Activated T-cell treated with anti-CD3 and anti-CD28 coated beads, Interleukin-2, amount 50 U/mL, for 24 hours (primary cell): ENCODE measurements at places on chromosomes 5 and 9.

DNA sequence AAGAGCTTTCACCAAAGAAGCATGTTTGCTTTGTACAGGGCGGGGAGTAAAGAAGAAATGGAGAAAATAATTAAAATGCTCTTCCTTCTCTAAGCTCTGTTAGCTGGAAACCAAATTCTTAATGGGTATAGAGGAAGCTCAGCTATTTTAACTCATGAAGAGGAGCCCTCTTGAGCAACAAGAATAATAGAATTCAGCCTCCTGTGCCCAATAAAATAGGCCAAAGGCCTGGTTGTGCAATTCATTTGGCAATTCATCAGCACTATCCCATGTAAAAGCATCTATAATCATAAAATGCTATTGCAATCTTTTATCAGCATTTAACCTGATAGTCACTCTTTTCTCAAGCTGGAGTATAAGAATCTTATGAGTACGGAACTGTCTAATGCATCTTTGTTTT is 133.6 kb upstream of the CDH6 start:
- no peak for DNase-seq

GRCh38 chr5:122470365-122470764 is 158.3 kb downstream of the SNCAIP start:
- DNase-seq: no peak

- no peak for DNase-seq
Observed at GRCh38 chr9:90942555-90942954, 140.9 kb downstream of the SYK start.

DNA sequence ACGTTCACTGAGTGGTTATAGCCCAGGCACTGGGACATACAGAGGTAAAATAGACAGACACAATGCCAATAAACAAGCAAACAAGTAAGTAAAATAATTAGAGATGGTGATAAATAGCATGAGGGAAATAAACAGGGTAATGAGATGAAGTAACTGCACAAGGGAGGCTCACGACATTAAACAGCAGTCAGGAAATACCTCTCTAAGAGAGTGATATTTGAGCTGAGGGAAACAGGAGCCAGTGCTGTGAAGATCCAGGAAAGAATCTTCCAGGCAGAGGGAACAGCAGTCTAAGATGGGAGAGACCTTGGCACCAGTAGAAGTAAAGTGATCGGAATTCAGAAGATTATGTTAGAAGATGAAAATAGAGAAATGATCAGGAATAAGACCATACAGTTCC is 279.4 kb downstream of the HINT1 start:
- DNase-seq: no peak

DNA sequence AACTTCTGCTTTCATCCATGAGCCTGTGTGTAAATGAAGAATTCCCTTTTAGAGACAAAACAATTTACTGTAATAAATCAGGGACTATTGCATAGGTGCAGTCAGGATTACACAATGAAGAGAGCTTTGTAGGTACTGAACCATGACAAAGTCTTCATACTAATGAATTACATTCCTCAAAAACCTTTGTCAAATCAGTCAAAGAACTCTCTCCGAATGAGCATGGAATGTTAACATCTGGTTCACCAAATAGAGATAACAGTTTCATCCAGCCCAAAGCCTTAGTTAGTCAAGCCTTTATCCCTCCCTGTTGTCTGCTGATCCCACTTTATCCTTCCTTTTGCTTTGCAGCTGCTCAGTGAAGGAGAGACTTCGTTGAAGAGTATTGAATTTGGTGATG is 62.9 kb upstream of the DMRTA1 start:
- DNase-seq: no peak

- no peak for DNase-seq
Observed at GRCh38 chr9:132293145-132293721, 61.6 kb downstream of the SETX start.

- DNase-seq: no peak
Observed at GRCh38 chr9:16823906-16824305, 46.6 kb downstream of the BNC2 start.

- DNase-seq: no peak
Observed at GRCh38 chr5:58274191-58274590, 185.7 kb downstream of the PLK2 start.

GRCh38 chr9:129726322-129727160 is 26.3 kb downstream of the PTGES start:
- peak; percentile 78 for DNase-seq

GRCh38 chr5:137128012-137128411 is 371.1 kb downstream of the SPOCK1 start:
- no peak for DNase-seq
